ENCODE measurements at places on chromosomes 12 and 14. TPM values are rescaled to one million over a fixed set of nuclear protein-coding genes. Genes with fewer than 3 reads are reported as not detected.

GRCh38 chr14:100775351-100775830, 48.7 kb downstream of the DLK1 start:
- no peak for ATAC-seq

DNA sequence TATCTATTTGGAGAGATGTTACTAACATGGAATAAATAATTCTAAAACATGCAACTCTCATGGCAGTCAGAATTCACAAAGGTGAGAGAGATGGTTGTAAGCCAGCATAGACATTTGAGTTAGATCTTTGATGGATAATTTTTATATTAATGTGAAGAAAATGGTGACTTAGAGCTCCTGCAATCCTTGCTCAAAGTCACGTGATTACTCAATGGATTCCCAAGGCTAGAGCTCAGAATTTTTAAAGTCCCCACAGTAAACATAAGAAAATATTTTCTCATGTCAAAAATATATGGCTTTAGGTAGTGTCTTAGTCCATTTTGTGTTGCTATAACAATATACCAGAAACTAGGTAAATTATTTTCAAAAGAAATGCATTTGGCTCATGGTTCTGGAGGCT, 281.5 kb upstream of the PRKD1 start:
- no peak for ATAC-seq

GRCh38 chr14:87018294-87018693, 974.7 kb downstream of the GALC start:
- no peak for ATAC-seq

GRCh38 chr12:113634474-113634873, 162.8 kb upstream of the LHX5 start:
- no peak for ATAC-seq

DNA sequence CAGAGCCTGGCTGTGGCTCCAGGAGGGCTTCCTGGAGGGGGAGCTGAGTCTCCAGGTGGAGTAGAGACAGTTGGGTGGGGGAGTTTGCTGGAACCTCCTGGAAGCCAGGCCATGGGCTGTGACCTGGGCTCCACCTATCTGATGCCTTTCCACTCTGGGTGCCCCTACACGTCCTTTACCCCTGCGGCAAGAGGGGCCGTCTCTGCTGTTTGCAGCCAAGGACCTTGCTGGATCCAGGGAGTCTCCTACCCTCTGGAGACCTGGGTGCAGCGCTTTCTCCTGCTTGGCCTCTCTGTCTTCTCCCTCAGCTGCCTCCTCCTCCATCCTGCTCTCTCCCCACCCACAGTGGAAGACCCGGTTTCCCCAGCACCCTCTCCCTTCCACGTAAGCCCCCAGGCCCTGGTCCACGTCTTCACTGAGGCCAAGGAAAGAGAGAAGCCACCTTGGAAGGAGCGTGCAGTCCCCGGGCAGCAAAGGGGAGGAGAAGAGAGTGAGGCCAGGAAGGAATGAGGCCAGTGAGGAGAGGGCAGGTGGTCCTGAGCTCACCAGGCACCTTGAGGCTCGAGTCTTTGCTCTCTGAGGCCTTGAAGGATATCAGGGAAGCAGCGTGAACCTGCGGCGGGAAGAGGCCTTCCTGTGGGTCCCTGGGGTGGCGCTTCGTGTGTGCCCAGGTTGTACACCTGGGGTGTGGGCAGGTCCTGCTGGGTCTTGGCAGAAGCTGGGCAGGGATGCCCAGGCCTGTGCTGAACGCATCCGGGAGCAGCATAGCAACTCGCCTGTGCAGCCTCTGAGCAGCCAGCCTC, 294.3 kb upstream of the RTL1 start:
- ATAC-seq = no peak

FLRT2 gene
- 2.1 TPM for total RNA-seq

GIT2 gene
- total RNA-seq = 16.3 TPM

PAWR gene
- 55.9 TPM for total RNA-seq

CLEC4C gene
- total RNA-seq = not detected
